GM12891 (cell line): ENCODE measurements at places on chromosomes 16 and 17.
A peak's percentile ranks its signal among the peaks of the same experiment; 100 is the strongest.

- no peak for DNase-seq
These were observed 136.9 kb downstream of the RBFOX3 start for GRCh38 chr17:79473876-79474440.

GRCh38 chr17:74161503-74161875, 42.0 kb upstream of the RPL38 start:
- DNase-seq, result no peak

DNA sequence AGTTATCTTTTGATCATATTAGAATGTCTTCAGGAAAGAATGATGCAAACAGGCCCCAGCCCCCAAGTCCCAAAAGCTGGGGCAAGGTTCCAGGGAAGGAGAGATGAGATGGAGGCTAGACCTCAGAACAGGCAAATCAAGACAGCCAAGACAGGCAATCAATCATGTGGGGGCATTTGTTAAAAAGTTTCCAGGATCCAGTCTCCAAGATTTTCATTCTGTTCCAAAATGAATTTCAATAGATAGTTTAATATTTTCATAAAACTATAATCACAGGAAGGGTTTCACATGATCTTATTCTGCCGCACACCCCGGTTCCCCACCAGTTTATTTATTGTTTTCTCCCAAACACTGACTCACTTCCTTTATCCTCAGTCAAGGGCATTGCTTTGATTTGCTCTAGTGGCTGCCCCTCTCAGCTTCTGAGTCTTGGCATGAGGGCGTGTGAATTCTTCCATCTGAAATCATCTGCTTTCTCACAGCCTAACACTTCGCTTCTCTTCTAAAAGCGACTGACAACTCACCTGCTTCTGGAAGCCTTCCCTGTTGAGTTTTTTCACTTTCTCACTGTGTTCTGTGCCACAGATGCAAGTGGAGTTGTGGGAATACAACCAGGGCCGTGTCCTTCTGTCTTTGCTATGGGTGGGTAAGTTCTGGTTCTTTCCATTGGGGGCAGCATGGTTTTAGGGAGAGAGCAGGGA, 12.2 kb upstream of the TERF2 start:
- DNase-seq, result no peak

DNA sequence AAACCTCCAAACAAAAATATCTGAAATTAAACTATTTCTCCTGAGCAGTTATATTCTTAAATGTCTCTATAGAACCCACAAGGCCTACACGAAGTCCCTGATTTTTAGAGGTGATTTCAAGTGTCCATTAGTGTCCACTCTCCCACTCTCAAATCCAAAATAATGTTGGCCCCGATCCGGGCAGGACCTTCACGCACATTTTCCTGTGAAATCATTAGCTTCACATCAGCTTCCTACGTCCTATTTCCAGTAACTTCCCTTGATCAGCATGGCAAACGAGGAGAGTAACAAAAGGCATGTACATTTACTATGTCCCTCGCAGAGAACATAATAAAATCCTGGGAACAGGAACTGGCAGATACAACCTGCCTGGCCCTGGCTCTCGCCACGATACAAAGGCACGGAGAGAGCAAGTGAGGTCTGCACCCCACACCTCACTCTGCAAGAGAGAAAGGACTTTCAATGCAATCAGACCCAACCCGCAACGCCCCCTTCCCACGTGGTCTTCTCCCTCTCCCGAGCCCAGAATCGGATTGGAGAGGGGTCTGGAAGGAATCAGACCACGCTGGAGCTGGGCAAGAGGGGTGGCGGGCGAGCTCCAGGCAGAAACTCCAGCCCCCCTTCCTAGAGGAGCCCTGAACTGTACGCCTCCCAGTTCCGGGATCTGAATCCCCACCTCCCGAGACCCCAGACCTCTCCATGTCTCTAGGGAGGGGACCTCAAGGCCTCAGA, 17.5 kb upstream of the C17orf78 start:
- DNase-seq, result peak; percentile 42

DNA sequence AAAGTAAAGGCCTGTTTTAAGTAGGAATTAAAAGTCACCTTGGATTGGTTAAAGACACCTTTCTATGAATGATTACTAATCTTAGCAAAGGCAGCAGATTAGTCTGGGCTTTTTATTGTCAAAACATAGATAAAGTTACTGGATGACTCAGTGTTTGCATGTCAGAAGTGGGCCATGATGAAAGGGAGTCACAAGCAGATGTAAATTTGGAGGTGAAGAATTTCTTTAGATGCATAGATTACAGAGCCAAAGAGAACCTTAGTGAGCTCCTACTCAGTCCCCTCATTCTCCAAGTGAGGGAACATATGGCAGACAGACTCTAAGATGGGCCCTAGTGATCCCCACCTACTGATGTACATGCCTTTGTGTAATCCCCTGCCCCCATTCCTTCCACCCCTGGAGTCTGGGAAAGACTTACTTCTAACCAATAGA, 124.5 kb downstream of the HS3ST3A1 start:
- no peak for DNase-seq

- DNase-seq, result no peak
These were observed 43.5 kb downstream of the AP2B1 start for GRCh38 chr17:35630530-35631148.

- DNase-seq, result no peak
These were observed 52.6 kb downstream of the CCDC57 start for GRCh38 chr17:82160075-82160474.

DNA sequence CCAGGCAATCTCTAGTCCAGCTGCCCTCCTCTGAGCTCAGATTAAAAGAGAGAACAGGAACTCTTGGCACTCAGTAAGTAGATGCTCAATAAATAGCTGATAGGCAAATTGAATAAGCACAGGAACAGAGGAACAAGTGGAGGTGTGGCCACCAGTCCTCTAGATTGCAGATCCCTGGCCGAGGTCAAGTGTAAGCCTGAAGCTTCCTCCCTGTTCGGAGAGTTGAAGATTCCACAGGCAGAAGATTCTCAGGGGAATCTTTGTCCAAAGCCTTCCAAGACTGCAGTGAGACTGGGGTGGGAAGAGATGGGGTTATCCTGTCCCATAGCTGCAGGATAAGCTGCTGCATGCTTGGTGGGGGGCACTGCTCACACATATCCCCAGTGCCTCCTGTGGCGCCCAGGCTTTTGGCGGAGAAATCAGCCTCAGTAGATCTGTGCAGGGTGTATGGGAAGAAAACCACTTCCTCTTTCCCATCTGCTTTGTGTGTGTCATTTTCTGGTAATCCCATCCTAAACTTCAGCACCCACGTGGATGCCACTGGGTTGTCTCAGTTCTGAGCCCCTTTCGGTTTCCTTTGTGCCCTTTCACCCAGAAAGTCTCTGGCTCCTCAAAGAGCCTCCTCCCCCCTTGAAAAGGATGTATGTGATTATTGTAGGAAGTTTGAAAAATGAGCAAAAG, 12.1 kb downstream of the CD300A start:
- no peak for DNase-seq

DNA sequence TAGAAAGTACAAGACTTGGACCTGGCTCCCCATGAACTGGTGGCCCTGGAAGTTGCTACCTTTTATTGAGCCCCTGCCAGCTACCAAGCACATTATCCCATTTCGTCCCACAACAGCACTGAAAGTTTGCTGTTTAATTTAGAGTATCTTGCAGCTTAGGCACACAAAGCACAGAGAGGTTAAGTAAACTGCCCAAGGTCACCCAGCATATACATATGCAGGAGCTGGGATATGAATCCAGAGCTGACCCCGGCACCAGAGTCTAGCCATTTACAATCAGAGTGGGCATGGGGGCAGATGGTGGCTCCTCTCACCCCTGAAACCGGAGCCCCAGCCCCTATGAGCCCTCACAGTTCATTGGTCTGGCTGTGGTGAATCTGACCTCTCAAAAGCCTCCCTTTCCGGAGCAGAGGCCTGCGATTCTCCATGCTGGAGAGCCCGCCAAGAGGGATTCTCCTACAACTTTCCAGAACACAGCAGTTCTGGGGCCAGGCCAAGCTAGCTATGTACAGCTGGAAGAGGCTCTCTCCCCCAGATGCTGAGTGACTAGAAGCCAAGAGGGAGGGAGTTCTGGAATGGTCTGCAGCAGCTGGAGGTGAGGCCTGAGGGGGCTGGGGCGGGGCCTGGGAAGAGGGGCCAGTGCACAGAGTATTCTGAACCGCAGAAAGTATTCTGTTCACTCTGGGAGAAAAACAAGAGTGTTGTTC, 58.3 kb downstream of the SREBF1 start:
- no peak for DNase-seq

- DNase-seq, result no peak
These were observed 97.0 kb downstream of the CMC2 start for GRCh38 chr16:80909720-80910119.

DNA sequence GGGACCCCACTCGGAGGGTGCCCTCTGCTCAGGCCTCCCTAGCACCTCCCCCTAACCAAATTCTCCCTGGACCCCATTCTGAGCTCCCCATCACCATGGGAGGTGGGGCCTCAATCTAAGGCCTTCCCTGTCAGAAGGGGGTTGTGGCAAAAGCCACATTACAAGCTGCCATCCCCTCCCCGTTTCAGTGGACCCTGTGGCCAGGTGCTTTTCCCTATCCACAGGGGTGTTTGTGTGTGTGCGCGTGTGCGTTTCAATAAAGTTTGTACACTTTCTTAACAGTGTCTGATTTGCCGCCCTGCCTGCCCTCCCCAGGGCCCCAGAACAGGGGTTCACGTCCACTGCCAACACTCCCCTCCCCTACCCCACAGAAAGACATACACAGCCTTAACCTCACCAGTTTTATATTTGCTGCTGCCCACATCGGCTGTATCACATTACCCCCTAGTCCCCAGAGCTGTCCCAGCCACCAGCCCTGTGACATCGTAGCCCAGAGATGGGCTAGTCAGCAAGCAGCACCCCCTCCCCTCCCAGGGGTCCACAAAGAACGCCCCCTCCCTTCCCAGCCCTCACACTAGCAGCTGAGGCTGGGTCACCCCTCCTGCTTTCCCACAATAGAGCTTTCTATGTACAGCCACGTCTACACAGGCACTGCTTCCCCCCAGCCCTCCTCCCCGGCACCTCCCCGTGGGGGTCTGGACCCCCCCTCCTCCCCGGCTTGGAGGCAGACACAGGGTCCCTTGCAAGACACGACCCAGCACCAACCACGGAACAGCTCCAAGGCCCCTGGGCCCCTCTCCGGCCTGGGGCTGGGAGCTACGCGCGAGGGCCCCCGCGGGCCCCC, 7.9 kb downstream of the GRN start:
- DNase-seq, result no peak

GRCh38 chr17:2655546-2655945, 56.0 kb downstream of the CLUH start:
- DNase-seq, result no peak

GRCh38 chr16:85004587-85005205, 6.6 kb downstream of the ZDHHC7 start:
- no peak for DNase-seq

DNA sequence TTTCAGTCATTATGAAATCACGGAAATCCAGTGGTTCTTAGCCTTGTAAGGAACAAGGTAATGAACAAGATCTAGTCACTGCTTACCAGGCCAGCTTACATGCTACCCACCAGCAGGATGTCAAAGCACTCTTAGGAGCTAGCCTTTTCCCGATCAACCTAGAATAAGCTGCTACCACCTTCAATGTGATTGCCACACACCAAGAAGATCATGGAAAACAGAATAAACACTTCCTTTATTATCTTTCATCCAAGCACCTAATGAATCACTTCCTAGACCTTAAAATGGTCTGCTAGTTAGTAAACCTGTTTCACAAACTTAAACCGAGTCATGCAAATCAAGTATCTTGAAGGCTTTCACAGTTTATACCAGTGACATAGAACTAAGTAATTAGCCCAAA, 5.0 kb downstream of the BBS2 start:
- no peak for DNase-seq

- peak; percentile 100 for DNase-seq
These were observed at the start of gene MSRB1 for GRCh38 chr16:1942810-1943726. Gene MSRB1, minus strand, starts transcription at chr16:1943199. Its CDS starts 43 bp downstream, at chr16:1943156.

DNA sequence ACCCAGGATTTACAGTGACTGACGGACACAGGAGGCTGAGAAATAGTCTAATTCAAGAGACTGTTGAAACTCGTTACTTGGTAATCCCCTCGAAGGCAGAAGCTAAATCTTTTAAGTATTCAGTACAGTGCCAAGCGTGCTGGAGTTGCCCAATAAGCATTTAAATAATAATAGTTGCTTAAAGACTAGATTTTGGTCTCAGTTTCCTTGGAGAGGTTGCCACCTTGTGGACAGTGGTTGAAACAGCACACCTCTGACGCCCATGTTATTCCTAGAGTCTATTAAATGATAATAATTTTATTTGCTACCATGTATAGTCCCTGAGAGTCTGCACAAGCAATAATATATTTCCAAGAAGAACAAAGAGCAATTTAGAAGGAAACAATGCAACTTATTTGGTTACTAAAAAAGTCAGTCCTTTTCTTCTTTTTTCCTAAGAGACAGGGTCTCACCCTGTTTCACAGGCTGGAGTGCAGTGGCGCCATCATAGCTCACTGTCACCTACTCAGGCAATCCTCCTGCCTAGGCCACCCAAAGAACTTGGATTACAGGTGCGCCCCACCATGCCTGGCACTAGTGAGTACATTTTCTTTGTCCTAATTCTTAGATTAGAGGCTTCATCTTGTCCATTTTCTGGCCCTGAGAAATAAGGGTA, 138.0 kb upstream of the NUDT7 start:
- peak; percentile 30 for DNase-seq

- no peak for DNase-seq
These were observed 21.2 kb upstream of the MYO15B start for GRCh38 chr17:75566416-75566815.

GRCh38 chr17:60491771-60492170, 34.3 kb downstream of the APPBP2 start:
- no peak for DNase-seq

DNA sequence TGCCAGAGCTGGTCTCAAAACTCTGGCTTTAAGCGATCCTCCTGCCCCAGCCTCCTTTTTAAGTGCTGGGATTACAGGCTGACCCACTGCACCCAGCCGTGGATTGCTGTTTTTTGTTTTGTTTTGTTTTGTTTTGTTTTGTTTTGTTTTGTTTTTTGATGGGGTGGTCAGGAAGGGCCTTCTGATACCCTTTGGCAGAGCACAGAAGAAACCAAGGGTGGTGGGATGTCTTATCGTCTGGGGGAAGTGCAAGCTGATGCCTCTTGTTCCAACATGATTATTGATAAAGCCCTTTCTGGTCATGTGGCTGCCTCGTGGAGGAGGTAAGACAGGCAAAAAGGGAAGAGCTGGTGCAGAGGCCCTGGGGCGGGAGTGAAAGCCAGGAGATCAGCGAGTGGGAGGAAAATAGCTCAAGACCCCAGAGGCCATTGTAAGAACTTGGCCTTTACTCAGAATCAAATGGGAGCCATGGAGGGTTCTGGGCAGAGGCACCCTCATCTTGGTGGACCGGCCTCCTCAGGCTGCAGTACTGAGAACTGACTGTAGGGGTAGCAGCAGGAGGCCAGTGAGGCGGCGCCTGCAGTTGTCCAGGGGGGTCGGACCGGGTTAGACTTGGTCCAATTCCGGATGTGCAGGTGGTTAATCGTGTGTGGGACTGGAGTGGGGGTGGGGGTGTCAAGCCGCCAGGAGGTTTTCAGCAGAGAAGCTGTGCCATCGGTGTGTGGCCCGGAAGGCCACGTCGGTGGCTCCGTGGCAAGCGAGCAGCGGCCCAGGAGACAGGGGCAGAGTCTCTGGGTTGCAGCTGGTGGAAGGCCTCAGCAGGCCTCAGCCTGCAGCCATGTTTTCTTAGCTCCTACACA, 84.4 kb upstream of the GSE1 start:
- DNase-seq, result no peak
